ENCODE measurements at places on chromosomes 5 and 9.

- no peak for DNase-seq
Measured at GRCh38 chr9:74497748-74498620, 849 bp downstream of the RORB start.

DNA sequence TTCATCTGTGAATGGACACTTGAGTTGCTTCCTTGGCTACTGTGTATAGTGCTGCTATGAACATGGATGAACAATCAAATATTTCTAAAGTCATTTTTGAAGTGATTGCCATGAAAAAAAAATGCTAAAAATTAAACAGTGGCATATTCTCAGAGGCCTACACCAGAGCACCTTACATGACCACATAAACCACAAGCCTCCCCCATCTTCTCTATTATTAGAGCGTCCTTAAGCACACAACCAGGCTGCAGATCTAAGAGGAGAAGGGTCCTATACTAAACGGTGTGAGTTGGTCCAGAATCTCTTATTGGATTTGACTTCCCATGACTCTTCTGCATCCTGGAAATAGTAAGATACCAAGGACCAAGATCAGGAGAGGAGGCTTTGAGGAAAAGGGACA, 34.3 kb downstream of the PCA3 start:
- DNase-seq: no peak

GRCh38 chr9:93089024-93089423, 7.0 kb upstream of the CARD19 start:
- DNase-seq: no peak

DNA sequence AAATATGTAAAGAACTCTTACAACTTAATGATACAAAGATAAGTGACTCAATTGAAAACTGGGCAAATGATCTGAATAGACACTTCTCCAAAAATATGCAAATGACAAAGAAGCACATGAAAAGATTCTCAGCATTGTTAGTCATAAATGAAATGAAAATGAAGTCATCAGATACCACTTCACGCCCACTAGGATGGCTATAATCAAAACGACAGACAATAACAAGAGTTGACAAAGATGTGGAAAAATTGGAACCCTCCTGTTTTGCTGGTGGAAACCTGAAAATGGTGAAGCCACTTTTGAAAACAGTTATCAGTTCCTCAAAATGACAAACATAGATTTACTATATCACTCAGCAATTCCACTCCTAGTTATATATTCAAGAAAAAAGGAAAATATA, 7.9 kb upstream of the SYK start:
- DNase-seq: no peak

DNA sequence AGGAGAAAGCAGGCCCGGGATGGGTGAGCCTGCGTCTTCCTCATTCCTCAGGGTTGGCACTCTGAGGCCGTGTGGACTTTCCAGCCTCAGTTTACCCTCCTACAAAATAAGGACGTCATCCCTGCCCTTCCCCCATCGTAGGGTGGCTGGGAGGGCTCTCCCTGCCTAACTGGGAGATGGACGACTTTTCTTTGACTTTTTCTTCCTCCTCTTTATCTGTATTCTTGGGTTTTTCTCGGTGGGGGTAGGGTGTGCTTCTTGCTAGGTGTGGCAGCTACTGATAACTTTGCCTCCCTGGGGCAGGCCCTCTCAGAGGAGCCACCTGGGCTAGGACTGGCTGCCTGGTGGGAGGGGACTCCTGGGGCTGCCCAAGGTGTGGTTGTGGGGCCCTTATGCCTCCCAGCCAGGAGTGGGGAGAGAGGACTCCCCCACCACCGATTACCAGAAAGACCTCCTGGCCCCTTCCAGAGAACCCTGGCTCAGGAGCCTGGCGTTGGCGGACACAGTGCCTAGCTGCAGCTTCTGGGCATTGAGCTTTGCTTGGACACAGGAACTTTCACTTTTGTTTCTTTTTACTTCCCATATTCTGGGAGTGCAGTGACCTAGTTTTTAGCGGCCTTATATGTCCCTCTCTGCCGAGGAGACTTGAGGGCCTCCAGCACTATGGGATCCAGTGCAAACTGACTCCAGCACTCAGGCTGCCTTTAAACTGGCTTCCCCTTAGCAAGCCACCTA, 6.1 kb downstream of the GLIPR2 start:
- no peak for DNase-seq

Data from activated T-helper 1 cell treated with anti-CD3 and anti-CD28 coated beads, Interleukin-2, amount 50 U/mL, for 16 hours (primary cell).